ENCODE measurements at places on chromosomes 2 and 18. TPM values are rescaled to one million over a fixed set of nuclear protein-coding genes. Genes with fewer than 3 reads are reported as not detected.
A peak's percentile ranks its signal among the peaks of the same experiment; 100 is the strongest.

Gene ALK
- total RNA-seq = not detected

DNA sequence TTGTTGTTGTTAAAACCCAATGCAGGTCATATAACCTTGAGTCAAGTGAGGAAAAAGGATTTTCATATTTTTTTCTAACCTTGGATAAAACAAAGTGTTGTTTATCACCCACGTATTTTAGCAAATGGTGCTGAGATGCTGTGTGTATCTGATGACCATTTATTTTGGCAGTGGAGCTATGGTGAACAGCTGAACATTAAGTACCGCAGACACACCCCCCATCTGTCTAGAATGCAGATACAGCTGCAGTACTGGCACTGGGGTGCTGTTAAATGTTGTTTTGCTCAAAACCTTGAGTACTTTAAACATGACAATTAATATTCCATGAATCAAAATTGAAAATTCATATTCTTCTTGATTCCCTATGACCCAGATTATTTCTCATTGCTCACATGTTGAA lies 773.3 kb upstream of the SLC39A10 start:
- no peak overlapping the region for H3K4me3 ChIP-seq
- H3K36me3 ChIP-seq = no peaks in the 10 kb centered on the region
- DNase-seq = no peak
- no peaks in the 10 kb centered on the region for H3K4me1 ChIP-seq
- no peak overlapping the region for H3K27ac ChIP-seq

- DNase-seq = no peak
- H3K4me3 ChIP-seq = peak overlapping the region; percentile 66
- peaks cover 13% of the 10 kb centered on the region for H3K4me1 ChIP-seq
- no peak overlapping the region for H3K27ac ChIP-seq
Observed at GRCh38 chr2:120347396-120348060, 1.6 kb downstream of the INHBB start.

GRCh38 chr2:6966446-6966940 lies 49.3 kb downstream of the RNF144A start:
- H3K4me1 ChIP-seq = peaks cover 2% of the 10 kb centered on the region
- DNase-seq = no peak
- H3K36me3 ChIP-seq = peaks cover 37% of the 10 kb centered on the region
- no peaks in the 10 kb centered on the region for H3K27me3 ChIP-seq

GRCh38 chr2:238233625-238234024 lies 6.2 kb downstream of the HES6 start:
- H3K4me3 ChIP-seq = peak overlapping the region; percentile 28
- H3K4me1 ChIP-seq = peaks cover 14% of the 10 kb centered on the region
- peaks cover 70% of the 10 kb centered on the region for H3K27me3 ChIP-seq
- H3K36me3 ChIP-seq = peaks cover 2% of the 10 kb centered on the region
- no peak overlapping the region for H3K27ac ChIP-seq

DNA sequence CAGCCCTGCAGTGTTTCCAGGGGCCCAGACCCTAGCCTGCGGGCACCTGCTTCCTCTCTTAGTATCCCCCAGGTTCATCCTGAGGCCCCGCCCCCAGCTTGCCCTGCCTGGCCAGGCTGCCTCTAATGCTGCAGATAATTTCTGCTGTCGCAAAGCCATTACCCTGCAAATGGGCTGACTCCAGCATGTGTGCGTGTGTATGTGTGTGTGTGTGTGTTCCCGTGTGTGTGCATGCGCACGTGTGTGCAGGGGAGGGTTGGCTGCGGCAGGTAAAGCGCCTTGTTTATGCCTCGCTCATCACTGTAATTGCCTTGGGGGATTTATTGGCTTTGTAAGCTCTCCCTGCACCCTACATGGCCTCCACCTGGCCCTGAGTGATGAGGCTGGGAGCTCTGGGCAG lies 7.6 kb upstream of the PRSS56 start:
- H3K4me1 ChIP-seq = no peaks in the 10 kb centered on the region
- H3K4me3 ChIP-seq = no peak overlapping the region
- no peak overlapping the region for H3K27ac ChIP-seq
- no peak for DNase-seq
- H3K36me3 ChIP-seq = no peaks in the 10 kb centered on the region

Measured in activated CD4-positive, alpha-beta T cell treated with anti-CD3 and anti-CD28 coated beads, Interleukin-2, amount 10 ng/mL, durations not matched to agents 24 days and 14 days (primary cell).